Endothelial cell of umbilical vein (primary cell): ENCODE measurements at places on chromosomes 4 and X. TPM values are rescaled to one million over a fixed set of nuclear protein-coding genes. Genes with fewer than 3 reads are reported as not detected.

DNA sequence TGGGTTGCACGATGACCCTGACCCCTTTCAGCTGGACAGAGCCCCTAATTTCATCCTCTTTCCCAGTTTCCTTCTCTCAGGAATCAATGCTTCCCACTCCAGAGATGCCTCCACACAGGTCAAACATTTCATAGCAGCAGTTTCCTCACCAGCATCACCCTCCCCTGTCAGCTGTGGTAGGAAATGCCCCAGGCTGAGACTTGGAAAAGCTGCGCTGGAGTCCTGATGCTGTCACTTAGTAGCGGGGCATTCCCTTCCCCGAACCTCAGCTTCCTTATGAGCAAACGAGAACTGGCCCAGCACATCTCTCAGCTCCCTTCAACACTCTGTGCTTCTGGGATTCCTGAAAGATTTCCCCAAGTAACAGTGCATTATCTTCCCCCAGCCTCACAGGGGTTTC, 2.7 kb downstream of the GJB1 start:
- DNase-seq: no peak

Gene PLA2G12A
- 13.7 and 27.1 TPM in 2 replicates for polyA plus RNA-seq

- DNase-seq: no peak
These were observed 427.9 kb downstream of the STIM2 start for GRCh38 chr4:27288496-27288895.

DNA sequence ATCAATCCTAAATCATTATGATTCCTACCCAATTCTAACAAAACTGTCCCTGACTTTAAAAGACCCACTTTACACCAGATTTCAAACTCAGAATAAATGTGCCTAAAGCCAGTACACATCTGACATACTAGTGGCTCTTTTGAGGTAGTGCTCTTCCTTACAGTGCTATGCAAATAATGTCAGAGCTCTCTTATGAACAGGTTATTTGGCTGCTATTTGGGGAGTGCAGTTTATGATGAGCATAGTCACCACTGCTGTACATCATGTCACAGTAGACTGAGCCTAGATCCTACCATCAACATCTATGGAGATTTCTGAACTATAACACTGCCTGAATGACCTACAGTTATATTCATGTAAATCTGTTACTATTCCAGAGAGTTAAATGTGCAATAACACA, 50.4 kb upstream of the PAGE5 start:
- DNase-seq: no peak

- DNase-seq: no peak
These were observed 25.4 kb downstream of the C4orf17 start for GRCh38 chr4:99536271-99536670.

Gene KLF8
- 2.0 and 2.1 TPM in 2 replicates for polyA plus RNA-seq

GRCh38 chrX:15465347-15465746, 27.8 kb downstream of the PIR start:
- no peak for DNase-seq

Gene STOX2
- 0.03 and 0.32 TPM in 2 replicates for polyA plus RNA-seq

Gene RAB40AL
- 0.68 and 1.1 TPM in 2 replicates for polyA plus RNA-seq

Gene CYTL1
- polyA plus RNA-seq: 36.8 and 38.0 TPM in 2 replicates

- DNase-seq: no peak
These were observed 32.9 kb downstream of the STIM2 start for GRCh38 chr4:26893491-26893890.

- no peak for DNase-seq
These were observed 56.8 kb downstream of the RBPJ start for GRCh38 chr4:26377328-26378311.

Gene MSANTD1
- polyA plus RNA-seq: 0.14 and 0.18 TPM in 2 replicates

Gene BMP3
- not detected in 2 replicates for polyA plus RNA-seq

DNA sequence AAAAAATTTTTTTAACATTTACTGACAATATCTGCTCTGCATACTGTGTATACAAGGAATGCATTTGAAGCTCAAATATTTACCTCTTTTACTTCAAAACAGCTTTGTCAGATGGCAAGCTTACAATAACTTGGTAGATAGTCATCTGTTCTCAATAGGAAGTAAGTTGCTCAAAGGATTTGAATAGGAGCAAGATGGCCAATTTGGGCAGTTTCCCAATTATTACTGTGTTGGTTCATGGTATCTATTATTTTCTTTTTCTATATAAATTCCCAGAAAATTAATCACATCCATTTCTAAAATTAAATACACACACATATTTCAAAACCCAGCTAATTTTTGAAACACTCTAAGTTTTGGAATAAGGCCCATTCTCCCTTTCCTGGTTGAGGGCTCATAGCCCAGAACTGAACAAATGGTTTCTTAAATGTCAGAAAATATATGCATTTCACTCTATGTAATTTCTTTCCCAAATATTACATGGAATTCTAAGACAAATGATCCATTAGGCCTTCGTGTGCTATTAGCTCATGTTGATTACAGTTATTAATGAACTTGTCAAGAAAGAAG, 60.2 kb upstream of the BLTP1 start:
- no peak for DNase-seq

Gene RAI2
- 0.19 and 0.27 TPM in 2 replicates for polyA plus RNA-seq

- DNase-seq: no peak
These were observed 75.8 kb downstream of the NBDY start for GRCh38 chrX:56804867-56805266.

DNA sequence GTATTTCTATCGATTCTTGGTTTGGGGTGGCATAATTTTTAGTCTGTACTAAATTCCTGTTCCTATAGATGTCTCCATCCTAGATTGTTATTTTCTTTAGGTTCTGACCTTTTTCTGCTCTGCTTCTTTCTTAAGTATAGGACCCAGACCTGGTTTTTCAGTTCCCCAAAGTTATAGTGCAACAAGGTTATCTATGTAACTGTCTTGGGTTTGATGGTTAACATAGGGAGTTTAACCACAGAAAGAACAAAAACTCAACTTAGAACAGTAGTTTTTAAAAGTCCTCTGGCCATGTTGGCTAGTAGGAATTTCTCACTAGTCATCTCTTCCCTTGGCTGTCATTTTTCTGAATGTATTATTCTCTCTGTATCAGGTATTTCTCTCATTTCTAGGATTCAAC, 38.8 kb upstream of the MAD2L1 start:
- DNase-seq: no peak

- DNase-seq: peak; percentile 69
These were observed at the start of gene SH3BP2 for GRCh38 chr4:2792711-2793585. TSS of gene SH3BP2 (plus strand) at chr4:2793085. CDS start at chr4:2820618, 27,533 bp downstream.

Gene TKTL2
- not detected in 2 replicates for polyA plus RNA-seq

Gene AMTN
- 0.95 and 1.2 TPM in 2 replicates for polyA plus RNA-seq

- no peak for DNase-seq
These were observed 84.5 kb downstream of the CD99L2 start for GRCh38 chrX:150813922-150814321.

DNA sequence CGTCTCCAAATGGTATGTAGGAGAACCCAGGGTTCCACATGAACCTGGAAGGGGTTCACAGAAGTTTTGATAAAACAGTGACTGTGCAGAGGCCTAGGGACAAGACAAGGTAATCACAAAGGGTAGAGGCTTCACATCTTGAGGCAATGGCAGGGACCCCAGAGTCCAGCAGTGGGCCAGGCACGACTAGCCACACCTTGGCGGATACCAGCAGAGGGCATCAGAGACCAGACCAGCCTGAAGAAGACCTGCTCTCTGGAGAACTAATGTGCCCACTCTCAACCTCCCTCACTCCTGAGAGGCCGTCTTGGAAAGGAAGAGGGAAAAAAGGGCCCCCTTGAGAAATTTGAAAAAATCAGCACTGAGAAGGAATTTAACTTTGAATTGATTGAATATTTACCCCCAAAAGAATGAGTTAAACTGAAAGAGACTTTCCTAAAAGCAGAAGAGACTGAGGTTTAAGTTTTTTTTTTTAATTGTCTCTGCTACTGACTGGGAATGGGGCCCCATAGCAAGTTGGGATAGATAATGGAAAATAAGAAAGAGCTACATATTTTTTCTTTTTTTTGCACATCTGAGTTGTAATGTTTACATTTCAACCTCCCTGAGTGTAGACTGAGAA, 243.8 kb upstream of the JADE1 start:
- peak; percentile 51 for DNase-seq

Gene KIAA1210
- polyA plus RNA-seq: not detected in 2 replicates

DNA sequence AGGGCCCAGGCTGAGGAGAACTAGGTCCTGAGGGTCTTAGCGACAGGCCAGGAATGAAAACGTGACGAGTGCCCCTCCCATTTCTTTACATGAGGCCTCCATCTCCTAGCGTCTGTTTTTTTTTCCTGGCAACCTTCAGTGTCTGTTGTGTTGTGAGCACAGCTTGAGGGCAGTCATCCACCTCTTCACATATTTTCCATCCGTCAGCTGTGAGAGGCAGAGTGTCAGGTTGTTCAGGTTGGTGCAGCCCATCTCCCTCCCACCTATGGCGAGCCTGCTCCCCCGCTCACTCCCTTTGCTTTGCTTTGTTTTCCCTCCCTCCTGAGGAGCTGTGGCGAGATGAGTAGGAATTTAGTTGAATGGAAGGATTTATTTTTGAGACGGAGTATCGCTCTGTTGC, 51.7 kb upstream of the CHRNA9 start:
- no peak for DNase-seq

GRCh38 chrX:28639451-28639850, 52.2 kb downstream of the IL1RAPL1 start:
- DNase-seq: peak; percentile 9

Gene HSFX1
- polyA plus RNA-seq: 0.41 and 0.68 TPM in 2 replicates

- DNase-seq: peak; percentile 89
These were observed 16.2 kb downstream of the SH3RF1 start for GRCh38 chr4:169254546-169254983.

GRCh38 chrX:23904096-23904495, 3.6 kb downstream of the APOO start:
- DNase-seq: peak; percentile 42

DNA sequence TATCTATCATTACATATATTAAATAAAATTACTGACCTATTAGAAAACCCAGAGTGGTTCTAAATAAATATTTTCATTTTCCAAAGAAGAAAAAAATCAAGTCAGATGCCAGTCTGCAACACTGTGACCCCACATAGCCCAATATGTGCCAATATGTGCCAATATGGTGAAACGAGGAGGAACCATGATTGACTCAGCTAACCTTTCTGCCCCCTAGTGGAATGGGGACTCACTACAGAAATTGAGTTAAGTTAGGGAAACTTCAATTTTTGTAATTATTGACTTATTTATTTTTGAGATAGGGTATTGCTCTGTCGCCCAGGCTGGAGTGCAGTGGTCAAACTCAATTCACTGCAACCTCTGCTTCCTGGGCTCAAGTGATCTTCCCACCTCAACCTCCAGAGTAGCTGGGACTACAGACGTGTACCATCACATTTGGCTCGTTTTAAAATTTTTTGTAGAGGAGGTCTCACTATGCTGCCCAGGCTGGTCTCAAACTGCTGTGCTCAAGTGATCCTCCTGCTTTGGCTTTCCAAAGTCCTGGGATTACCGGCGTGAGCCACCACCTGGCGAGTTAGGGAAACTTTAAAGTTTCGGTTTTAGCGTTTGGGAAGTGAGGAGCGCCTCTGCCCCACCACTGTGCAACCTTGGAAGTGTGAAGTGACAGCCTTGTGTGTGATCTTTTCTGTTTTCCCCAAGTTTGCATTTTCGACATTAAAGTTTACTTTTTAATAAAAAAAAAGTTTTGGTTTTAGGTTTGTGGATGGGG, 116.8 kb upstream of the SHISA3 start:
- DNase-seq: peak; percentile 36

Gene DCHS2
- not detected in 2 replicates for polyA plus RNA-seq

Gene TMEM154
- 5.1 and 5.4 TPM in 2 replicates for polyA plus RNA-seq

GRCh38 chr4:11634283-11634682, 205.6 kb upstream of the HS3ST1 start:
- DNase-seq: no peak

DNA sequence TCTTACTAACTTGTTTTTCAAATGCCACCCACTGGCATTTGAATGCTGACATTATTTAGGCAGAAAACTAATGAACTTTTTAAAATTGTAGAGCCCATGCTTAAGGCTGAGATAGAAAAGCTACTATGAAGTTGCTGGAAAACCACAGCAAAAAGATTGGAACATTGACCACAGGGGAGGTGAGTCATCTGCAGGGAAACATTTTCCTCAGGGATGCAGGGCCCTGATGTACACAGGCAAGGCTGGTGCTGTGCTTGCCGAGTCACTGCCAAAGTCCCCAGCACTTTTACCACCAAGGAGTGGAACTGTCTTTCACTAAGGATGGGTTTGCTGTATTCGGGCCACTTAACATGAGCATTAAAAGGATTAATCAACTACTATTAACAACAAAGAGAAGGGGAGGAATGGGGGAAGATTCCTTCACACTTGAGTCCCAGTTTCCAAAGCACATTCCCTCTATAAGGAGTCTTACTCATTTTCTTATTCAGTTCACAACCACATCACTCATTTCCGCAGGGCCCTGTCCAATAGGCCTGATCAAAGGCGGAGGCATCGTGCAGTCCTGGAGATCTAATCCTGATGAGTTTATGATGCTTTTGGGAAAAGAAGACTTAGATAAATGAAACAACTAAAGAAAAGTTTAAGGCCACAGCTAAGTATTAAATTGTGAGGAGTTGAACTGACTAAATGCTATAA, 202.9 kb upstream of the NPY2R start:
- DNase-seq: no peak

Gene FGA
- not detected in 2 replicates for polyA plus RNA-seq

- no peak for DNase-seq
These were observed 3.1 kb upstream of the SOX3 start for GRCh38 chrX:140507982-140508305.

Gene APELA
- not detected in 2 replicates for polyA plus RNA-seq

- no peak for DNase-seq
These were observed 253.2 kb downstream of the TENM3 start for GRCh38 chr4:182496408-182496807.

Gene GLRA3
- polyA plus RNA-seq: not detected in 2 replicates

- DNase-seq: no peak
These were observed 521.2 kb downstream of the STIM2 start for GRCh38 chr4:27381815-27382214.

- no peak for DNase-seq
These were observed 18.0 kb downstream of the STARD8 start for GRCh38 chrX:68665502-68665901.

DNA sequence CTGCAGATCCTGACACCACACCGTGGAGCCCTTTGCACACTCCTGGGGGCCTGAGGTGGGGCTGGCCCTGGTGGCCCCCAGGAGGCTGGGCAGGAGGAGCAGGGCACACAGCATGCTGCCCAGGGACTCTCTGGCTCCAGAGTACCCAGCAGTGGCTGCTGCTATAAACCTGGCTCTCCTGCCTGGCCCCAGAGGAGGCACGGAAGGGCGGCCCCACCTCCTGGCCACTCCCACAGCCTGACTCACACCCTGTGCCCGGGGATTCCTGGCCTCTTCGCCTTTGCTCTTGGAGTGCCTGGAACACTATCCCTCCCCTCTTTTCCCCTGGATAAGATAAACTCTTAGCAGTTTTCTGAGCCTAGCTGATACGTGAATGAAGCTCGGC, at the start of gene PSAPL1:
TSS of gene PSAPL1 (minus strand) at position 165 of the 385 bp plus-strand sequence. CDS start at position 114, 51 bp downstream.
- no peak for DNase-seq

- no peak for DNase-seq
These were observed 4.7 kb downstream of the NKX1-1 start for GRCh38 chr4:1401409-1402020.

DNA sequence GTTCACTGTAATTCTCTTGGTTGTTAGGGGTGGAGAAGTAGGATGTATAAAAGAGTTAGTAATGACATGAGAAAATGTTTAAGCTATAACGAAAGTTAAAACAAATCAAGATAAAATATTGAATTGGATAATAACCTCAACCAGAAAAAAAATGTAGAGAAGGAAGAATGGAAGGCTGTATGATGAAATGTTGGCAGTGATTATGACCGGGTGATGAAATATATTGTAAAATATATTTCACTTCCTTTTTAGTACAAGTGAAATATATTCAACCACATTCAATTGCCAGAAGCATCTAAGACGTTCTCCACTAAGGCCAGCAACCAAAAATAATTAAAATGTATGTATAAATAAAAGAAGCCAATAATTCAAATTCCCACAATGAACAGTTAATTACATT, 309.3 kb upstream of the FGF13 start:
- DNase-seq: no peak

- DNase-seq: peak; percentile 49
These were observed 142.7 kb downstream of the RPA4 start for GRCh38 chrX:97026406-97026805.

Gene DKK2
- 0.14 and 0.19 TPM in 2 replicates for polyA plus RNA-seq
